Stimulated activated CD4-positive, alpha-beta T cell treated with anti-CD3 and anti-CD28 coated beads, Interleukin-1b, Interleukin-23, amount 100 ng/mL, for 24 hours (primary cell): ENCODE measurements at places on chromosomes 1 and 21.

GRCh38 chr1:36721261-36721660 lies 238.5 kb upstream of the CSF3R start:
- no peak for DNase-seq

DNA sequence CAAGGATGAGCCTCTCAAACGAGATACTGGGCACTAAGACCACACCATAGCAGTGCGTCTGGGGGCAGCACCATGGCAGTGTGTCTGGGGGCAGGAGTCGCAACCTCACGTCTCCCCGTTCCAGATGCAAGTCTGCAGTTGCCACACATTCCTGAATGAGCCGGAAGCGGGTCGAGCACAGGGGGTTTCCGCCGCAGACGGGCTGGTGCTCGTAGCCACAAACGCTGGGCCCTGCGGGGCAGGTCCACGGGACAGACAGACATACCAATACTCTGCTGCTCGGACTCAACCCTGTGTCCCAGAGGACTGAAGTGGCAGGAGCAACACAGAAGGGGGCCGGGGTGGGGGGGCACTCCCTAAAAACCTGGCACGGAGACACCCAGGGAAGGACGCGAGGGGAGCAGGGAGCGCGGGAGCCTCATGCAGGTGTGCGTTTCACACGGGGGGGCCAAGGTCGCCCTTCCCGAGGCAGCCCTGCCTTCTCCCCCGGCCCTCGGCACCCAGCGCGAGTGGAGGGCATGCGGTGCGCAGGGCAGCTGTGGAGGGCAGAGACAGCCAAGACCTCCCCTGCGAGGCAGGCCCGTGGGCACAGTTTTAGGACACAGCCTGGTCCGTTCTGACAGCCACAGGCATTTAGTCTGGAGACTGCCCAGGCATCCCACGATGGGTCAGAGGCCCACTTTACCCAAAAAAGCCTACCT lies 24.5 kb downstream of the PTTG1IP start:
- no peak for DNase-seq

- no peak for DNase-seq
Measured at GRCh38 chr1:55815745-55816455, 600.7 kb upstream of the USP24 start.

GRCh38 chr1:39632682-39633417 lies 6.6 kb downstream of the HEYL start:
- DNase-seq: no peak

GRCh38 chr1:98781906-98782305 lies 120.4 kb downstream of the SNX7 start:
- DNase-seq: no peak
